ENCODE measurements at places on chromosomes 7 and 10.

GRCh38 chr7:24456526-24457218, 116.6 kb upstream of the PALS2 start:
- DNase-seq, result no peak

DNA sequence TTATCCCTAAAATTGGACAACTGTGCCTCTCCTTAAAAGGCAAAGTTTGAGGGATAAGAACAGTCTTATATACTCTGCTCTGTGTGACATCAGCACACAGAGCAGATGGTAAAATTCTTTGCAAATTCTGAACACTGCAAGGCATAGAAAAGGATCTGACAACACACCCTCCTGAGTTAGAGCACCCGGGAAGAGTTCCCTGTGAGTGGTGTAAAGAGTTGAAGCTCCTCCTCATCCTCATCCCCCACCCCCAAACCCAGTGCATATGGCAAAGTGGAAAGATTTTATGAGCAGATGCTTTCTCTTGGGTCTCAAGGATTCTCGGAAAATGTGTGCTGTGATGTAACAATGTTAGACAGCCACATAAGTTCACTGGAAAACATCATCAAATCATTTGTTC, 40.0 kb upstream of the DGKI start:
- no peak for DNase-seq

- DNase-seq, result no peak
Observed at GRCh38 chr7:91323626-91324158, 59.5 kb downstream of the FZD1 start.

GRCh38 chr7:20783125-20783699, 3.5 kb downstream of the SP8 start:
- no peak for DNase-seq

GRCh38 chr10:104501864-104502579, 139.1 kb upstream of the SORCS3 start:
- no peak for DNase-seq

DNA sequence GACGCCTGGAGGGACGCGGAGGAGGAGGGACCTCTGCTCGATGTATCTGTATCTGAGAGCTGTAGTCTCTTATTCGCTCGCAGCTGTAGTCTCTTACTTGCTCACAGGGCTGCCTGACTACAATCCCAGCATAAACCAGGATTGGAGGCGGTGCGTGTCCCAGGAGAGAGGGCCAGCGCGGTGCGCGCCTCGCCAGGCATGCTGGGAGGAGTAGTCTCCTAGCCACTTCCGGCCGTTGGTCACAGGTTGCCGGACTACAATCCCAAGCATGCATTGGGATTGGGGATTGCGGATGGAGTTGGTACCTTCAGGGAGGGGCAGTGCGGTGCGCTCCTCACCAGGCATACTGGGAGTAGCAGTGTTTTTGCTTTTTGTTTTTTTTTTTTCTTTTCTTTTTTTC, 421.7 kb upstream of the NUPR2 start:
- no peak for DNase-seq

DNA sequence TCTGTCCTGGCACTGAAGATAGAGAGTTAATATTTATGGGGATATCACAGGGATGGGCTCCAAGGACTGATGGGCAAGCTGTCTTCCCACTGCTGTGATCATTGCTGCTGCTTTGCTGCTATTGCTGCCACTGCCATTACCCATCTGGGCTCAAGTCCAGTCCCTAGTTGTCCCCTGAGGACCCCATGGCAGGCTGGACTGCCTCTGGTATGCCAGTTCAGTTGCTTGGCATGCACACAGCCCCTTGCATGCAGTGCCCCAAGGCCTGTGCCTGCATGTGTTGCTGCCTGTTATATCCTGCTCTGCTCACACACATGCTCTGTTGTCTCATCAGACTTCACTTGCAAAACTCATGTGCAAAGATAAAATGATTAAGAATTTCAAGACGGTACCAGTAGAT, 109.5 kb downstream of the ADRA2A start:
- no peak for DNase-seq

DNA sequence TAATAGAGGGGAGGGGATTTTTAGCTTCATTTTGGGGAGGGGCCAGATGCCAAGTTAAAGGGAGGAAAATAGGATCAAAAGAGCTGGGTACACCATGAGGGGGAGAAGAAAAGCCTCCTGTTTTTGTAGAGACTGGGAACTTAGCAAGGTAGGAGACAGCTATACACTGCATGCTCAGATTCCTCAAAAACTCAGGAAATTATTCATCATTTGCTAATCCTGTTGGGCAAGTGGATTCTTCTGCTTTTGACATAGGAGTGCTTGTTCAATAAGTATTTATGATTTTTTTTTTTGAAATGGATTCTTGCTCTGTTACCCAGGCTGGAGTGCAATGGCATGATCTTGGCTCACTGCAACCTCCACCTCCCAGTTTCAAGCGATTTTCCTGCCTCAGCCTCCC, 73.4 kb downstream of the LYZL2 start:
- DNase-seq, result no peak

GRCh38 chr10:110504111-110504735, 6.5 kb downstream of the DUSP5 start:
- no peak for DNase-seq

DNA sequence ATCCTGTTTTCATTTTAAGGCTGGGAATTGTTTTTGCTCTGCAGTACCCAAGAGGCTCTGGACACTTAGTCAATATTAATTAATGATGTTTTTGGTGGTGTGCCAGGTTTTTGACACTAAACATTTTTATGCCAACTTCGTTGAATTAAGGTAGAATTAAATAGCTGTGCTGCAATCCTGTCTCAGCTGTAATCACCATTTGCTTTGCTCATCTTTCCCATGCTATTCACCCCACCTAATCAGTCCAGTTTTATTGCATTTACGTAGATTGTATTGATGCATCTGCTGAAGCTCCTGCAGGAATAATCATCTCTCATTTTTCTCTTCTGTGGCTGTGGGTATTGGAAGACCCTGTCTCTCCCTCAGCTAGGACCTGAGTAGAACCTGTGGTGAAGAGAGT, 52.6 kb upstream of the TRUB1 start:
- no peak for DNase-seq

GRCh38 chr7:74324531-74325209, 35.5 kb downstream of the CLIP2 start:
- no peak for DNase-seq

- no peak for DNase-seq
Observed at GRCh38 chr10:11446133-11446532, 165.3 kb downstream of the USP6NL start.

DNA sequence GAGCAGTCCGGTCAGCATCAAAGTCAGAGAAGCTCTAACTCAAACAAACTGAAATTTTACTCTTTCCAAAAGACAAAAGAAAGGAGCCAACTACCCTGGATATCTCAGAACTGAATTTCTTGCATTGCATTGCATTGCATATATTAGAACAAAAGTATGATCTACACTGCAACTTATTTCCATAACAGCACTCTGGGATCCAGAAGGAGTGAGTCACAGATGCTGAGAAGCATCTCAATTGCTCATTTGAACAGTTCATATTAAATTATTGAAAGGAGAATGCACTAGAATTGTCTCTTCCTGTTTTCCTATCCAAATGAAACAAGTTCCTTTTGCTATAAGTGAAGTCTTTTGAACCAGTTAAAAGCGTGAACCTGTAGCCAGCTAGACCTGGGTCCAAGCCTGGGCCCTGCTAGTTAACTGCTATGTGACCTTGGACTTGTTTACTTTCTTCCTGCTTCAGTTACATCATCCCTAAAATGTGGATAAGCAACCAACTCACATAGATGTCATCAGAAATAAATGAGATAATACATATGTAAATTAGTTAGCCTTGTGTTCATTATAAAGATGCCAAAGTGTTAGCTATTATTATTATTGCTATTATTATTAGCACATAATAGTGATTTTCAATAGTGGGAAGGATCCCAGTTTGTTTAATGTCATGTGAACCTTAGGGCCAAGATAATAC, 184.1 kb downstream of the CREB5 start:
- no peak for DNase-seq

GRCh38 chr10:123854498-123854897, 37.1 kb downstream of the CPXM2 start:
- no peak for DNase-seq

DNA sequence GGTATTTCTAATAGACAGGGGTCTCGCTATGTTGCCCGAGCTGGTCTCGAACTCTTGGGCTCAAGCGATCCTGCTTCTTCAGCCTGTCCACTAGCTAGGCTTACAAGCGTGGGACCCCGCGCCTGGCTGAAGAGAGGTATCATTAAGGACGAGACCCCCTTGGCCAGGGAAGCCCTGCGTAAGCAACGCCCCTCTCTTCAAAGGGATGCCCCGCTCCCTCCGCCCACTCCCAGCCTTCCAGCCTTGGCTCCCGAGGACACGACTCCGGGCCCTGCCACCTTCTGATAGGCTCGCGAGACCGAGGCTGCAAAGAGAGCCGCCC, 220 bp upstream of the ZKSCAN5 start:
- DNase-seq, result no peak

DNA sequence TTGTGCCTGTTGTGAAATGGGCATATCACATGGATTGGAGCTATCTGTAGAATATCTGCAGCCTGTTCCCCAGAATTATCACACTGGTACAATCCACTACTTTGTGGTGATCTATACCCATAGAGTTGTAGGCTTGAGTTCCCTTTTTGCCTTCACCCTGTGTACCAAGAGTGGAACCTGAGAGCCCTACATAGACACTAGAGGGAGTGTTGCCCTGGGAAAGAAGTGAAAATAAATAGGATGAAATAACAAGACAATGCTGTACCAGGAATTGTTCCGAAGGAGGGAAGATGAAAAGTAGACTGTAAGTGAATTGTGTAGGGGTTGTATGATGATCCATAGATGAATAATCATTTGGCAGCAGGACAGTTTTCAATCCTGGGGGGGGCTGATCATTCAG, 9.0 kb downstream of the SORCS3 start:
- no peak for DNase-seq

DNA sequence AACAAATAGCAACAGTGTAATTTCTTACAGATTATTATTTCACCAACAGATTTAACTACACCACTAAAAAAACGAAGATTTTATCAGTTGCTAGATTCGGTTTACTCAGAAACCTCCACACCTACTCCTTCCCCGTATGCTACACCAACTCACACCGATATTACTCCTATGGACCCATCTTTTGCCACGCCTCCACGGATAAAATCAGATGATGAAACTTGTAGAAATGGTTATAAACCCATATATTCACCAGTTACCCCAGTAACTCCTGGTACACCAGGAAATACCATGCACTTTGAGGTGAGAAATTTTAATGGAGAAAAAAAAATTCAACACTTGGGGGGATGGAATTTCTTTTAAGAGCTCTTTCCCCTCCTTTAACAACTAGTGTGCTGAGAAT, 92.5 kb downstream of the KMT2E start:
- DNase-seq, result no peak

GRCh38 chr10:122244001-122244975, 26.8 kb upstream of the BTBD16 start:
- no peak for DNase-seq

DNA sequence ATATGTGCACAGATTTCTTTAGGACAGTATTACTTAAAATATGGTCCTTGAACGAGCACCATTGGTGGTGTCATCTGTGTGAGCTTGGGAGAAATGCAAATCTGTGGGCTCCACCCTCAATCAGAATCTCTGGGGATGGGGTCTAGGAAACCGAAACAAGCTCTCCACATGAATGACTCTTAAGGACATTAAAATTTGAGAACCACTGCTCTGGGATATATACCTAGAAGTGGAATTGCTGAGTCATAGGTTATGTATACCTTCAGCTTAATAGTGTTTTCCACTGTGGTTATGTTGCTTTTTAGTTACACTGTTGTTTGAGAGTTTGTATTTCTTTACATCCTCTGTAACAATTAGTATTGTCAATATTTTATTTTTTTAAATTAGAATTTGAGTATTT, 24.0 kb downstream of the ZNRF2 start:
- no peak for DNase-seq

DNA sequence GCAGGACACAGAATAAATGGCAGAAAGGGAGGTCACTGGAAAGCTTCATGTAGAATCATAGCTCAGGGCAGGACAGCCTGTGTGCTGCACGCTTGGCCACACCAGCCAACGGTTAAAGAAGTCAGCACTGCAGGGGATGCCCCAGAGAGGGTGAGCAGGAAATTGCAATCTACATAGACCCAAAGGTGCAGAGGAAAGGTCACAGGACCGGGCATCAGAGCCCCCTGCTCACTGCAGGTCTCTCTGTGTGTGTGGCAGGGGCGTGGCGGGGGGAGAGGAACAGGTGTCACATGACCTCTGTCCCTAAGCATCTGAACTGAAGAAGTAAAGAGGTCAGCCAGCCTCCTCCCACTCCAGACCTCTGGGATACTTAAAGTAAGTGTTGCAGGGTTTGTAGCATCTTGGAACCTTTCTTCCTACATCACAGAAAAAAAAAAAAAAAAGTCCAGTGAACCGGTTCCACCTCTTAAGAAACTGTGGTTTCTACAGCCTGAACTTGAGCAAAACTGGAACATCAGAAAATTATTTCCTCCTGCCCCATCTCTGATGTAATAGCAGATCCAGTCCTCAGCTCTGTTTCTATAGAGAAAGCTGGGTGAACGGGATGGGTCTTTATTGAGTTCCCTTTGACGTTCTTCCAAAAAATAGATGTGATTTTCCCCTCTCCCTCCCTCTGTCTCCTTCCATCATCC, 64.3 kb downstream of the RGS10 start:
- no peak for DNase-seq

DNA sequence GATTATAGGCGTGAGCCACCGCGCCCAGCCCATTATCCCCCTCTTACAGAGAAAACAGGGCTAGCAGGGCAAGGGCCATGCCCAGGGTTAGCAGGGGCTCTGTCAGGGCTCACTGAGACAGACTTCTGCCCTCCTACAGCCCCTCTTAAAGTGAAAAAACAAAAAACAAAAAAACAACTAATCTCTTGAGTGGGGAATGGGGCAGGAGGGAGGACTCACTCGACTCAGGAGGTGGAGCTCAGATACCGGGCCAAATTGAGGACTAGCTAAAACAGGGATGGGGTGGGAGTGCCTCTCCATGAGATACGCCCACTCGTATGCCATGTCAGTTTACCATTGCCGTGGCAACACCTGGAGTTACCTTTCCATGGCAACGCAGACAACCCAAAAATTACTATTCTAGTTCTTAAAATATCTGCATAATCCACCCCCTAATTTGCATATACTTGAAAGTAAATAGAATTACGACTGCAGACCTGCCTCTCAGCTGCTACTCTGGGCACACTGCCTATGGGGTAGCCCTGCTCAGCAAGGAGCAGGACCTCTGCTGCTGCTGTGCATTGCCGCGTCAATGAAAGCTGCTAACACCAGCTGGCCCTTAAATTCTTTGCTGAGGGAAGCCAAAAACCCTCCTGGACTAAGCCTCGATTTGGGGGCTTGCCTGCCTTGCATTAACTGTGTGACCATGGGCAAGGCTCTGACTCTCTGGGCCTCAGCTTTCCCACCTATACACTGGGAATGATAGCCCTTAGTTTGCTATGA, 13.4 kb downstream of the SSC4D start:
- DNase-seq, result no peak

- DNase-seq, result no peak
Observed at GRCh38 chr10:29699621-29700020, 64.8 kb upstream of the SVIL start.

All from stimulated activated CD8-positive, alpha-beta memory T cell treated with anti-CD3 and anti-CD28 coated beads, Interleukin-4, amount 100 ng/mL, for 1 hour (primary cell).